RKO (cell line): ENCODE measurements at places on chromosomes 4 and X.

GRCh38 chrX:81316163-81316562 is 114.3 kb downstream of the SH3BGRL start:
- DNase-seq = no peak

DNA sequence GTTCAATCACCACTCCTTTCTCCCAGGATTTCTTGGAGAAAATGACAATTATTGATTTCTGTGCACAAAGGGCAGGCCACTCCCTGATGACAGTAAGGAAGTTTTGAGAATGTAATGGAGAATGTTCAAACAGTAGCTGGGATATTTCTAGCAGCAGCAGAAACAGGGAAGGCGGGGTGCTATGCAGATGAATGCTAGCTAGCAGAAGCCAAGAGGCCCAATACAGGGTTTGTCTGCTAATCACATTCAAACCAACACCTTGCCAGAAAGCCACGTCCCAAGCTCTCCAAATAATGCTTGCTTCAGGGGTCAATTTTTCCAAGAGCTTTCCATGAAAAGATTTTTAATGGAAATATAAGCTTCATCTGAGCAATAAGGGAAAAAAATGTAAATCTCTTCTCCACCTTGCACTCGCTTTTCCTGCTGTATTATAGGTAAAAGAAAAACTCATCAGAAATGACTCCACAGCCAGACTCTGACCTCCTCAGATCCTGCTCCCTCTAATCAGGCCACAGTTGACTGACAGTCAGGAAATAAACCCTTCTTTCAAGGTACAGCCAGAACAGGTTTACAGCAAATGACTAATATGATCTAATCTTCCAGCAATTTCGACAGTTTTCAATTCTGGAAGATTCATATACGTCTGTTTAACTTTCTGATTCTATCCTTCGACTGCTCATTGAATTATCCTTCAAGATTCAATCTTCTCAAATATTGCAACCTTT is 84.7 kb upstream of the PCDH19 start:
- DNase-seq = no peak

GRCh38 chrX:130789793-130790192 is 113.2 kb downstream of the ENOX2 start:
- DNase-seq = no peak

- peak; percentile 3 for DNase-seq
Observed at GRCh38 chrX:103187953-103188475, 26.9 kb upstream of the BEX4 start.

DNA sequence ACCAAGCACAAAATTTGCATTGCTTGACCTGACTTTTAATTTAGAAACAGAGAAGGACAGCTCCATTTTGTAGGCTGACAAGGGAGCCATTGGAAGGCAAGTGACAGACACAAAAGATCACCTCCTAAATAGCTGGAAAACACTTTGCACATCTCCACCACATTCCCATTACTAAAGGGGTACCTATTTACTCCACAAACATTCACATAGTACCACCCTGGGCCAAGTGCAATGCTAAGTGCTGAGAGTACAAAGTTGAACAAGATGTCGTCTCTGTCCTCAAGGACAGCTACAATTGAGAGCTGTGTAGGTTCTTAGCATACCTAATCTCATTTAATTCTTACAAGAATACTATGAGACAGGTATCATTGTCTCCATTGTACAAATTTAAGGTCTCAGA is 152.8 kb upstream of the GPC4 start:
- no peak for DNase-seq

- no peak for DNase-seq
Observed at GRCh38 chr4:56786955-56787354, 34.5 kb downstream of the SPINK2 start.

GRCh38 chr4:150436598-150437370 is 145.2 kb upstream of the MAB21L2 start:
- DNase-seq = no peak

DNA sequence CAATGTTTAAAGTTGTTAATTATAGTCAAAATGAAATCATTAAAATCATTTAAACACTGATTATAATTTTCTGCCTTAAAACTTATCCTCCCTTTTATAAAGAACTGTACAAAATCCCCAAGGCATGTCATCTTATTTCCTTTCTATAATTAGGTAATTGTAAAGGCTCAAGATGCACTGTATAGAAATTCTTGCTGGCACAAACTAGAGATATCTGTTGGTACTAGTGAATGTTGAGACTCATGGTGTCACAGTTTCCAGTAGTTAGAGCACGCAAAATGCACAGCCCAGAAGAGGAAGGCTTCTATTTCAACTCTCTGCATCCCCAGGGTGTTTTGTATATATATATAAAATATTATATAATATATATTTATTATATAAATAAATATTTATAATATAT is 22.7 kb upstream of the PLA2G12A start:
- no peak for DNase-seq

DNA sequence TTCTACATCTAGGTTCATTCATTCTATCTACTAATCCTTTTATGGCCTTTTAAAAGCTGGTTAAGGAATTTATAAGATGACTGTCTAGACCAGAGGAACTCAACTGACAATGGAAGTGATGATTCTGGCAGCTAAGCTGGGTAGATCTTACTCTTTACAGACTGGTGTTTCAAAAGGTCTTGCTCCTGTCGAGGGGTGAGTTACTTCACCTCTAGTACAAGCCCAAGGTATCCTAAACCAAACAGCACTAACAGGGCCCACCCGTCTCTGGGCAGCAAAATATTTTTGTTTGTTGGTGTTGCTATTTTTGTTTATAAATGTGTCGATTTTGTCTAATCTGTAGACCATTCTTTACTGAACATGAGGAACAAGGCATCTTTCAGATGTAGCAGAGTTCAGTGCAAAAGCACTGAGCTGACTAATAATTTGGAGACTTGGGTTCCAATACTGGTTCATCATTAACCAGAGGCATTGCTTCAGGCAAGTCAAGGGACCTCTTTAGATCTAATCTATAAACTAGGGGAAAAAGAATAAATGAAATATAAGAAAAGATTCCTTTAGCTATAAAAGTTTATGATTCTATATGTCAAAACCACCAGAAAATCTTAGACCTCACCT is 90.3 kb upstream of the FRG1 start:
- DNase-seq = no peak

DNA sequence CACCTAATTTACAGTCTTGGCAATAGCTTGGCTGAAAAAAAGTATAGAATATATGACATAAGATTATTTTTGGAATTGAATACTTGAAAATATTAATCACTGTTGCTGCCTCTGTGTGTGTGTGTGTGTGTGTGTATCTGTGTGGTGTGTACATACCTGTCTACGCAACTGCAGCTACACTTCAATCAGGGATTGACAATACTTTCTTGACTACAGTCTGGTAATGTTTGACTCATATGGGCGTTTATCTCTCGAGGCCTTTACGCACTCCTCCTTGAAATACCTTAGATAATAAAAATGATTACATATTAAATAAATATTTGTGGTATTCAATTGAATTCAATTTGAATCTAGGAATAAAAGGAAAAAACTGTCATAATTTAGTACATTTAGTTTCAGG is 565.2 kb downstream of the PCDH18 start:
- DNase-seq = no peak

DNA sequence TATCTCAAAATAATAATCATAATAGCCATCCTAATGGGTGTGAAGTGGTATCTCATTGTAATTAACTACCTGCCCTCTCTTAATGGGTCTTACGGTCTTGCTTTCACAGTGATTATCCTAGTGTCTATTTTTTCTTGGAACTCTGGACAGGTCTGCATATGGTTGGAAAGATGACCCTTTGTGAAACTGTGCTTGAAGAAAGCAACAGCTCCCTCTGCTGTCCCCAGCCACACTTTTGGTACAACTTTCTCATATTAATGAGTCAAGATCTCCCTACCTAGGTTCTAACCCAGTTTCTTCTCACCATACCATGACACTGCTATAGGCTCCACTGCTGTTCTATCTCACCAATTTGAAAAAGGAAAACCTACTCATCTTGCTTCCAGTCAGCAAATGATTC is 2.4 kb downstream of the TFDP3 start:
- peak; percentile 9 for DNase-seq

- DNase-seq = no peak
Observed at GRCh38 chr4:84804136-84804535, 162.4 kb downstream of the WDFY3 start.

GRCh38 chrX:153732401-153732800 is 7.7 kb downstream of the ABCD1 start:
- no peak for DNase-seq

DNA sequence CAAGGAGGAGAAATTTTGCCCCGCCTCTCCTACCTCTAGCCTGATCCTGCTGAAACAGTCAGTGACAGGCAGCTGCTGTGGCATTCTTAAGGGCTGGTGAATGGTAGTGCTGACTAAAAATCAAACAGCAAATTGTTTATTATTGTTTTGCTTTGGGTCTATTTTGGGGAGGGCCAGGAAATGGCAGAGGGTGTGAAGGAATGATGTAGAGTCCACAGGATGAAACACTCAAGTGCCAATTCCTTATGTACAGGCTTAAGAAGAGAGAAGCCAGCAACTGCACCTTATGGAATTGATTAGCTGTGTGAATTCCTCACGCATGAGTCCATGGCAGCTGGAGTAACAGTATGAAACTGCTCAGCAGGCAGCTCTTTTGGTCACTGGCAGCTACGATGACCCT is 39.7 kb downstream of the VEGFC start:
- DNase-seq = peak; percentile 33

DNA sequence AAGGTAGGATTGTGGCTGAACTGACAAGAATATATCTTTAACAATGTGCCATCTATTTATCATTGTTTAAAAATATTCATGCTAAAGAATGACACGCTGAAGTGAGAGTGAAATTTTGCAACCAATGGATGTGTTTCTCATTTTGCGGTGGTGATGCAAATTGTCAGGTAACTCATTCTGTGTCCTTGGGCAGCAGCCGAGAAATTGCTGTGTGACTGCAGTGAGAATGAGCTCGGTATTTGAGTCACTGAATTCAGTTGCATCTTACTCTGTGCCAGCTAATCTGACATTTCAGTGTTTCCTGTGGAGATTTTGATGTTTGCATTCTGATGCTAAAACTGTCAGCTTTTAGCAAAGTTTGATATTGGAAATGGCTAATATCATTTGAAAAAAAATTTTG is 28.1 kb downstream of the MCUB start:
- peak; percentile 30 for DNase-seq

DNA sequence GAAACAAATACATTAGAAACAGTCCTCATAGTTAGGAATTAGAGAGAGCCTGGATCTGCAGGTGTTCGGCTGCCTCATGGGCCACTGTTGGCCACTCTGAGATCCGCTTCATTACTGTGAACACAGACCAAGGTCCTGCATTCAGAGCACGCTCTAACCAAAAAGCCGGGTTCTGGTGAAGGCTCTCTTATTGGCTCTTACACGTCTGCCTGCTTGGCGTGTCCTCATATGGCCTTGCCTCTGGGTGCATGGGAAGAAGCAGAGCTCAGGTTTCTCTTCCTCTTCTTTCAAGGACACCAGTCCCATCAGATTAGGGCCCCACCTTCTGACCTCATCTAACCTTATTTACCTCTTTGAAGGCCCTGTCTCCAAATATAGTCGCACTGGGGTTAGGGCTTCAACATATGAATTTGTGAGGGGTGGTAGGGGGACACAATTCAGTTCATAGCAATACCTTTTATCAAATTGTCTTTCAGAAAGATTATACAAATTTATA is 37.1 kb upstream of the ELF2 start:
- no peak for DNase-seq

- no peak for DNase-seq
Observed at GRCh38 chr4:20487852-20488251, 212.4 kb upstream of the PACRGL start.

- no peak for DNase-seq
Observed at GRCh38 chr4:137509855-137510282, 22.4 kb downstream of the PCDH18 start.

DNA sequence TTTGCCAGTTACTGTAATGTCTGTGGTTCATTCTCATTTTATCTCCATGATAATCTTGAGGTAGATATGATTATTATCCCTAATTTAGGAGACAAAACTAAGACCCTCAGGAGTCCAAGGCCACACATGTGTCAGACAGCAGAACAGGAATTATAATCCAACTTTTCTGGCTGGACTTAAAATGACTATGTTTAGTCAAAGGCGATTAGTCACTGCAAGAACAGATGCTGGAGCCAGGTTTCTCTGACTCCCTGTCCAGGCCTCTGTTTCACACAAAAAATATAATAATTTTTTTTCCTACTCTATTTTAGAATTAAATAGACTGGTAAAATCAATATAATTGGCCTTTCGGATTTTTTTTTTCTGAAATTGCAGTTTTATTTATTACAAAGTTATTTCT is 56.7 kb upstream of the TMEM131L start:
- peak; percentile 62 for DNase-seq

DNA sequence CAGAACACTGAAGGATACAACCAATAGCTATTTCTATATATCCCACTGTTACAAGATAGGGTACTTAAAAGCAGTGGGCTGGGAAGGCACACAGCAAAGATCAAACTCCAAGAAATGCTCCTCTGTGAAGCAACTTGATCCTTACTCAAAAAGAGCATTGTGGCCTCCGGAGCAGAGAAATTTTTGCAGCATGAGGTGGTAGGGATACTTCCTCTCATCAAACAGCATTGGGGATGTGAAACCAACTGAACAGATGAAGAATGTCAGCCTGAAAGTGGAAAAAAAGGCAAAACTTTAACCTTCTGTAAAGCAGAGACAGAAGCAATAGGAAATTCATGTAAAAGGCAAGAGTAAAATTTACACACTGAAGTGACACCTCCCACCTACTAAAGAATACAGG is 92.2 kb downstream of the HUWE1 start:
- DNase-seq = no peak

- peak; percentile 74 for DNase-seq
Observed at GRCh38 chrX:107659768-107660167, 31.5 kb downstream of the PRPS1 start.

DNA sequence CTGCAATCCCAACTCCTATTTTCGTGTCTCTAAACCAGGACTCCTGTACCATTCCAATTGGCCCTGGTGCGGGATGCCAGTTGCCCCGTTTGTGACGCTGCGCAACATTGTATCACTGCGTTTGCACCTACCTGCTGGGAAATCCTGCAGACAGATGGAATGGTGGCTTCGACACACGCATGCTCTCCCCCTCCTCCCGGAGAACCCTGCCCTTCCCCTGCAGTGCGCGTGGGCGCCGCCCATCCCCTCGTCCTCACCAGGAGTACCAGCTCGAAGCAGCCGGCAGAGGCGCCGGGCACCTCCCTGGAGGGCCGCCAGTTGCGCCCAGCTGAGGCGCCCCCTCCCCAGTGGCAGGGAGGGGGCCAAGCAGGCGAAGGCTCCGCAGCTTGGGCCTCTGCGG is 1.4 kb downstream of the DGKK start:
- DNase-seq = no peak

DNA sequence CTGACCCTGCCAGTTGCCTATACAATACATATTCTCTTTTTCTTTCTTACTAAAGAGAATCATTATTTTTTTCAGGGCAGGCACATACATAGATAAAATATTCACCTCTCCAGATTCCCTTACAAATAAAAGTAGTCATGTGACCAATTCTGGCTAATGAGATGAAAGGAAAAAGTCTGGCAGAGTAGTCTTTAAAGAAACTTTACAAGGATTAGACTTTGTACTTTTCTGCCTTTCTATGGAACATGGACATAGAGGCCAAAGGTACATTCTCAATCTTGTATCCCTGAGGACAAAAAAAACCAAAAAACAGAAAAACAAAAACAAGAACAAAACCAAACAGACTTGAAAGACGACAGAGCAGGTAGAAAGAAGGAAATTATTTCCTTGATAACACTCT is 75.6 kb downstream of the DCK start:
- DNase-seq = no peak
